ENCODE measurements at places on chromosomes 6 and 20.

- DNase-seq = no peak
These were observed 16.0 kb upstream of the FBXO30 start for GRCh38 chr6:145830612-145831011.

DNA sequence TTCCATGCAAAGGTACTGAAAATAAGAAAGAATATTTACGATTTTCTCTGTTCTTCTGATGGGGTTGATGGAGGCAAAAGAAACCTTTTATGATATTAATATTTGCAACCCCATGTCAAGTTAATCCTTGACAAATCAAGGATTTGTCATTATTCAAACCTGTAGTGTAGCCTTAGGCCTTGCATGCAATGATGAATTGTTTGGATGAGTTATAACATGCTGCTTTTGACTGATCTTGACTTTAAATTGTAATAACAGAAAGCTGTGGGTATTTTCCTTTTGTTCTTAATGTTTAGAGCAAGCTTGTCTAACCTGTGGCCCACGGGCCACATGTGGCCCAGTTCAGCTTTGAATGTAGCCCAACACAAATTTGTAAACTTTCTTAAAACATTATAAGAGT is 13.0 kb upstream of the BAG2 start:
- DNase-seq = no peak

GRCh38 chr6:16305788-16306187 is 67.4 kb downstream of the GMPR start:
- no peak for DNase-seq

GRCh38 chr6:22214314-22214713 is 82.5 kb downstream of the PRL start:
- no peak for DNase-seq

GRCh38 chr20:6582449-6582848 is 185.0 kb upstream of the BMP2 start:
- no peak for DNase-seq

- no peak for DNase-seq
These were observed 4.8 kb upstream of the CSTL1 start for GRCh38 chr20:23434521-23435313.

DNA sequence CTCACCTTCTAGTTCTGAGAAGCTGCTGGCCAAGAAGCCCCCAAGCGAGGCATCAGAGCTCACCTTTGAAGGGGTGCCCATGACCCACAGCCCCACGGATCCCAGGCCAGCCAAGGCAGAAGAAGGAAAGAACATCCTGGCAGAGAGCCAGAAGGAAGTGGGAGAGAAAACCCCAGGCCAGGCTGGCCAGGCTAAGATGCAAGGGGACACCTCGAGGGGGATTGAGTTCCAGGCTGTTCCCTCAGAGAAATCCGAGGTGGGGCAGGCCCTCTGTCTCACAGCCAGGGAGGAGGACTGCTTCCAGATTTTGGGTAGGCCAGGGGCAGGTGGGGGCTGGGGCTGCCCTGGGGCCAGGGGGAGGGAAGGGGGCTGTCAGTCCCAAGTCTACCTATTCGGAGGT is 2.3 kb downstream of the MYLK2 start:
- DNase-seq = peak; percentile 7

DNA sequence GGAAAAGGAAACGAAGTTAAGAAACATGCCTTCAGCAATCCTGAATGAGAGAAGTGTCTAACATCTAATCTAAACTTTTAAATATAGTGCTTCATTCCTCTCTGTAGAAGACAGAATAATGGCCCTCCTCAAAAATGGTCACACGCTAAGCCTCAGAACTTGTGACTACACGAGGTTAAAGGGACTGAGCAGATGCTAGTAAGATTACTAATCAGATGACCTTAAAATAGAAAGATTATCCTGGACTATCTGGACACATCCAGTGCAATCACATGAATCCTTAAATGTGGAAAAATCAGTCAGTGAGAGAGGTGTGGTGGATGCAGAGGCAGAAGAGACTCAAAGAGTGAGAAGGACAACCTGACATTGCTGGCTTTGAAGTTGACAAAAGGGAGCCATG is 126.1 kb downstream of the TBX18 start:
- no peak for DNase-seq

DNA sequence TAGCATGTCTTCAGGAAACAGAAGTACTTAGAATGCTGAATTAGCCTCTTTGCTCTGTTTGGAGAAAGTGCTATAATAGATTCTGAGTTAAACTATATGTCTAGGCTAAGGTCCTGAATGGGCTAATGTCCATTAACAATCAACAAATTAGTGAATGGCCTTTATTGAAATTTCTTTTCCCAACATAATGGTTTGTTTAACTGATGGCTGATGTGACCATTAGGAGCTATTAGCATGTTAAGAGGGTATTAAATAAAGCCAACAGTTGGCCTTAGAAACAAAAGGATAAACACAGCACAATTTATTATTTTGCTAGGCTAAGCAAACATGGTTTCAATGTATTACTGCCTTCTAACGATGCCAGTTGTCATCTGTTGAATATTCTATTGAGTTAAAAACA is 234.3 kb upstream of the HS3ST5 start:
- DNase-seq = no peak

DNA sequence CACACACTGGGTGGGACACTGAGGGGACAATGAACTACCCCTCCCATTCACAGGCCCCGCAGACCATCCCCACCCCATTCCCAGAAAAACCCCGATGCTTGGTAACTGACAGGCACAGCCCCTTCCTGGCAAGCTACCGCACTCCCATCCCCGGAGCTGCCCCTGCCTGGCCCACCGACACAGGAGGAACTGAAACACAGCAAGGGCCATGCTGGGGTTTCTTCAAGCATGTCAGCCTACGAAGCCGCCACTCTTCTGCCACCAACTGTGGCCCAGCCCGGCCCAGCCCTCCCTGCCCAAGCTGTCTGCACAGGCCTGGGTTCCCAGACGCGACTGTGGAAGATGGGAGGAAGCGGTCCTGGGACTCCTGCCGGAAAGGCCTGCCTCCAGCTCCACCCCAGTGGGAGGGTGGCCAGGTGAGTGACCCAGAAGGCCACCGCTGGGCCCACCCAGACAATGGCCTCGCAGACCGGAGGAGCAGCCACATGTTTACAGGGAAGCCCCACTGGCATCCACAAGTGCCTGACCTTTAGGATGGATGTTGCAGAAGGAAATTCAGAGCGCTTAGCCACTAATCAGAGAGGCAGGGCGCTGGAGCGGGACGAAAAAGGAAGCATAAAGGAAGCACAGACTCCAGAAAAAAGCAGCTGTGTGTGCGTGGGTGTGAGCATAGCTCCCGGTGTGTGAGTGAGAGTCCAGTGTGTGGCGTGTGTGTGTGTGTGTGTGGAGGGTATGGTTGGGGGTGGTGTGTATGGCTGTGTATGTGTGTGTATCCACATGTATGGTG is 91.6 kb downstream of the PRND start:
- no peak for DNase-seq

- DNase-seq = no peak
These were observed 14.9 kb downstream of the NT5E start for GRCh38 chr6:85464722-85465150.

GRCh38 chr6:166394036-166394892 is 11.5 kb upstream of the MPC1 start:
- DNase-seq = no peak

All from OCI-M1 (cell line).